CD4-positive, alpha-beta memory T cell (primary cell): ENCODE measurements at places on chromosomes 16 and 17.

DNA sequence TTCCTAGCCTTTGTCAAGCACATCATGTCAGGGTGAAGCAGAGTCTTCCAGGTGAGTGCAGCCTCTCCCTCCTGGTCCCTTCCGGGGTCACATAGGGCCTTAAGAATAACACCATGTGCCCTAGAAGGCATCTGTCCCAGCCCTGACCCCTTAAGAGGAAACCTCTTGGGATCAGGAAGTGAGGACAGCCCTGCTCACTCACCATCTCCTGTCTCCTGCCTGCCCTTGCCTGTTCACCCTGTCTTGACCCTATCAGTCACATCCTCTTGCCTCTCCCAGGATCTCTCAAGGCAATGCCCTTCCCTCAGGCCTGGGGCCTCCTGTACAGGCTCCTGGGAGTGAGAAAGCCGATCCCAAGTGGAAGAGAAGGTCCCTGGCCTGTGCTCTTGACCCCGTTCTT is 13.9 kb downstream of the MYL4 start:
- no peak for DNase-seq

- no peak for DNase-seq
These were observed 231.2 kb downstream of the CPPED1 start for GRCh38 chr16:12572316-12572985.

DNA sequence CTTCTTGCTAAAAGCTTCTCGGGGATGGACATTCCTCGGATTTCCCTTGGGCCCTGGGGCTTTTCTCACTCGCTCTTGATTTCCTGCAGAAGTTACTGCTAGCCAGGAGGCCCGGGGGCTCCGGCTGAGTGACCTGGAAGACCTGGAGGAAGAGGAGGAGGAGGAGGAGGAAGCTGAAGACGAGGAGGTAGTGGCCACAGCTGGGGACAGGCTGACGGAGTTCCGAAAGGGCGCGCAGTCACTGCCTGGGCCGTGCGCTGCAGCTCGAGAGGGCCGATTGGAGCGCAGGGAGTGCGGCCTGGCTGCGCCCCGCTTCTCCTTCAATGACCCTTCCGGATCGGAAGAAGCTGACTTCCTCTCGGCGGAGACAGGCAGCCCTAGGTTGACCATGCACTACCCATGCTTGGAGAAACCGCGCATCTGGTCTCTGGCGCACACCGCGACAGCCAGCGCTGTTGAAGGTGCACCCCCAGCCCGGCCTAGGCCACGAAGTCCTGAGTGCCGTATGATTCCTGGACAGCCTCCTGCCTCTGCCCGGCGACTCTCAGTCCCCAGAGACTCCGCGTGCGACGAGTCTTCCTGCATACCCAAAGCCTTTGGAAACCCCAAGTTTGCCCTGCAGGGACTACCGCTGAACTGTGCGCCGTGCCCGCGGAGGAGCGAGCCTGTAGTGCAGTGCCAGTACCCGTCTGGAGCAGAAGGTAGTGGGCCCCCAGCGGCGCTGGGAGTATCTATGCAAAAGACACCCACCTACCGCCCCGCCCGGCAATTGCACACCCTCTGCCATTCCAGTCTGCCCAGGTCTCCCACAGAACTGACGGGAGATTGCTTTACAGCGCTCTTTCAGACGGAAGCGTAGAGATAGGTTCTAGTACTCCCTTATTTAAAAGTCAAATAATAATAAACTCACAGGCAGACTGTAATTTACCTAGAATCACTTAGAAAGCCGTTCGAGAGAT is 4.9 kb downstream of the IRX6 start:
- no peak for DNase-seq

GRCh38 chr17:51445946-51446345 is 185.6 kb downstream of the UTP18 start:
- no peak for DNase-seq

DNA sequence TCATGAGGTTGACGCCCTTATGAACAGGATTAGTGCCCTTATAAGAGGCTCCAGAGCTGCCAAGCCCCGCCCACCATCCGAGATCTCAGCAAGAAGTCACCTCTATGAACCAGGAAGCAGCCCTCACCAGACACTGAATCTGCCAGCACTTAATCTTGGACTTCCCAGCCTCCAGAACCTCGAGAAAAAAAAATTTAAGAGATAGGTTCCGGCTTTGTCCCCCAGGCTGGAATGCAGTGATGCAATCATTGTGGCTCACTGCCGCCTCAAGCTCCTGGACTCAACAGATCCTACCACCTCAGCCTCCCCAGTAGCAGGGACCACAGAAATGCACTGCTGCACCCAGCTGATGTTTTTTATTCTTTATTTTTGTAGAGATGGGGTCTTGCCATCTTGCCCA is 22.5 kb upstream of the ADCY9 start:
- DNase-seq, result no peak

DNA sequence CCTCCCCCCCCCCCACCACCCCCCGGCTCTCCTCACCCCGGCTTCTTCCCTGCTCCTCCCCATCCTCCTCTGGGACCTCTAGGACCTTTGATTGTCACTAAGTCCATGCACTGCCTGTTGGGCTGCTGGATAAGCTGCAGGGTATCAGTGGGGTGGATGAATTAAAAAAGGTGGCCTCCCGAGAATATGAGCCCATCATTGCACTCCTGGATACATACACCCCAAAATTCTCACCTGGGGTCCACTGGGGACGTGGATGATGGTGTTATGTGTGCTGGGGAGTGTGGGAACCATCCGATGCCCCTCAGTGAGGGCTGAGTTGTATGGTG is 88.8 kb downstream of the IRF8 start:
- no peak for DNase-seq

GRCh38 chr17:79937391-79938335 is 98.0 kb downstream of the TBC1D16 start:
- DNase-seq, result no peak

GRCh38 chr17:2683912-2684311 is 27.7 kb downstream of the CLUH start:
- DNase-seq, result no peak

GRCh38 chr16:8669481-8669880 is 4.9 kb upstream of the ABAT start:
- no peak for DNase-seq

DNA sequence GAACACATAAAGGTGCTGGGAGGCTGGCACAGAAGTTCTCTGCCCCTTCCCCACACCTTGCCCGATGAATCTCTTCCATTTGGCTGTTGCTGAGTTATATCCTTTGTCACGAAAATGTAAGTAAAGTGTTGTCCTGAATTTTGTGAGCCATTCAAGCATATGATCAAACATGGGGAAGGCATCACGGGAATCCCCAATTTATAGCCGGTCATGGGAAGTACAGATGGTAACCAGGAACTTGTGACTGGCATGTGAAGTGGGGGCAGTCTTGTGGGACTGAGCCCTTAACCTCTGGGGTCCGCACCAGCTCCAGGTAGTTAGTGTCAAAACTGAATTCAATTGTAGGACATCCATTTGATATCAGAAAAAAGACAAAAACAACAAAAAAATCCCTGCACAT is 13.2 kb downstream of the TOM1L2 start:
- no peak for DNase-seq

DNA sequence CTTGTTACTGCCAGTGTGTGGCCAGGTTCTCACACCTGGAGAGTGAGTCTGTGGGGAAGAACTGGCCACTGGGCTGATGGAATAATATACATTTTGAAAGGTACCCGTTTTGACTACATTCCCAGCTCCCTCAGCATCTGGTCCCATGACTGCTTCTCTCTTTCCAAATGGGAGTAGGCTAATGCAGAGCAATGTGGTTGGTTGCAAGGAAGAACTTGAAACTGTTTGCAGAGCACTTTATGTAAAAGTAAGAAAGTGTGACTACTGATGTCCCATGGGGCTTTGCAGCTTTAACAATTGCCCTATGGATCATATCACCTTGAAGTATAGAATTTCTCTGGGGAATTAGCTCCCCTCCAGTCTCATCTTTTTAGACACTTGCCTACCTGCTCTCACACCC is 9.0 kb downstream of the KATNIP start:
- DNase-seq, result no peak

- DNase-seq, result no peak
These were observed 6.3 kb downstream of the TPPP3 start for GRCh38 chr16:67386861-67387455.

DNA sequence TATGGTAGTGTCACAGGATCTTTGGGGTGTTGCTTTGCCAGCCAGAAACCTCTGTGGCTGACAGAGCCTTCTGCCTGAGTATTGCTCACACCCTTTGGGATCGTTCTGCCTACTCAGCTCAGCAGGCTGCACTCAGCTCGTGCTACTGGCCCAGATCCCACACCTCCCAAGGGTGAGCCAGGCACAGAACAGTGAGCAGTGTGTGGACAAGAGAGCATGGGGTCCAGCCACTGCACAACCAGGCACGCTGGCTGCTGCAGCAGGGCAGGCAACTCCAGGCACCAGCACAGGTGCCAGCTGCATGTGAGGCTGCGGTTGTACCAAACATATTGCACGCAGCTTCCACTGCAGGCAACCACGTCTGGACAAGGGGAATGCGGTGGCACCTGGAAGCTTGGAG is 84.9 kb downstream of the CYB561 start:
- no peak for DNase-seq

DNA sequence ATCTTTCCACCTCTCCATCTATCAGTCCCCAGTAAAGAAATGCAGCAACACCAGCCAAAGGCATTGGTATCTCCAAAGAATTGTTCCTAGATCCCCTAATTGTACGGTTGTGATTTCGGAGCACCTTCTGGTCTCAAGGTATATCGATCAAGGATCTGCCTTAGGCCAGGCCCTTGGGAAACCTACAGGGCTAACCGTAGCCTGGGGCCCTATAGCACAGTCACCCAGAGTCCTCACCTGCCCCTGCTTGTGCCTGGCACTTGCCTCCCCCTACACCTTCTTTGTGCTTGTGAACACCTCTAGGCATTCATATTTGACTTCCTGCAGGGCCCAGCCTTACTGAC is 16.8 kb upstream of the AURKB start:
- no peak for DNase-seq

DNA sequence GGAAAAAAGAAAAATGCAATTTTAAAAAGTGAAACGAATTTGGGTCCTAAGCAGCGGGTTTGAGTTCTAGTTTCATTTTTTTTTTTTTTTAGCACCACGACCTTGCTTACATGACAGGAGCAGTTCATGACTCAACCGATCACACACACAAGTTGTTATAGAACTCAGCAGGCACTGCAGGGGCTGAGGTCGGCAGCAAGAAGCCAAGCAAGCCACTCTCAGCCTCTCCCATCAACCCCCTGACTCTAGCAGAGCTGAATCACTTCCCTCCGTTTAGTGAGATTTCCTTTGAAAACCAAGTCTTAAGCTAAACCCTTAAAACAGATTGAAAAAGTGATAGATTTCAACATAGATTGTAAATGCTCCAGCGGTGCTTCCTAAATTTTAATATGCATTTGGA is 520.8 kb downstream of the HAPSTR1 start:
- no peak for DNase-seq

GRCh38 chr16:47726031-47726675 is 265.0 kb downstream of the PHKB start:
- DNase-seq, result no peak

DNA sequence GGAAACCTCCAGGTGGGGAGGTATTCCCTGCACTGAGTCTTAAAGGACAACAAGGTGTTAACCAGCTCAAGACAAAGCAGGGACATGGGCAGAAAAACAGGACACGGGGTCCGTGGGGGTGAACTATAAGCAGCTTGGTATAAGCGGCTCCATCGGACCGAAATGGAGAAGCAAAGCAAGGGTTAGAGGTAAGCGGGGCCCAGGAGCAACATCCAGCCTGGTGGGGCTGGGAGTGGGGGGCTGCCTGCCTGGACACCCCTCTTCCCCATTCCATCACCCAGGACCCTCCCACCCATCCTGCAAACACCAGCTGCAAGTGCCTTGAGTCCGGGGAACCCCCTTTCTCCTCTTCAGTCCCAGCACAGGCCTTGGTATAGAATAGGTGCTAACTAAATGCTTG is 29.5 kb downstream of the MYH11 start:
- no peak for DNase-seq

DNA sequence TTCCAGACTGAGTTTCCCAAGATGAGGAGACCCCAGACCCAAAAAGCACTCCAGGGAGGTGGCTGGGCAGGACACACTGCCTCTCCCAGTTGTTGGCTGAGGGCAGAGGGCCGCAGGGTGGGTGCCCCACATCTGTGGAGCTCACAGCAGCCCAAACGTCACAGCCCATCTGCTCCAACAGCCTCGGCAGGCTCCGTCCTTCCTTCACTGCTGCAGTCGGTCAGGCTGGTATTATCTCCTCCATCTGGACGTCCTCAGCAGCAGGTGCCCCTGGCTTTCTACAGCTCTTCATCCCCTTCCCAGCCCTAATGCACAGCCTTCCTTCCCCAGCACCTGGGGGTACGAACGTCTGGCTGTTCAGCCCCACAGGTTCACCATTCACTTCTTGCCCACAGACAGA is 55.2 kb downstream of the PRMT7 start:
- DNase-seq, result no peak

GRCh38 chr16:70470927-70471341 is 16.5 kb downstream of the FCSK start:
- no peak for DNase-seq

DNA sequence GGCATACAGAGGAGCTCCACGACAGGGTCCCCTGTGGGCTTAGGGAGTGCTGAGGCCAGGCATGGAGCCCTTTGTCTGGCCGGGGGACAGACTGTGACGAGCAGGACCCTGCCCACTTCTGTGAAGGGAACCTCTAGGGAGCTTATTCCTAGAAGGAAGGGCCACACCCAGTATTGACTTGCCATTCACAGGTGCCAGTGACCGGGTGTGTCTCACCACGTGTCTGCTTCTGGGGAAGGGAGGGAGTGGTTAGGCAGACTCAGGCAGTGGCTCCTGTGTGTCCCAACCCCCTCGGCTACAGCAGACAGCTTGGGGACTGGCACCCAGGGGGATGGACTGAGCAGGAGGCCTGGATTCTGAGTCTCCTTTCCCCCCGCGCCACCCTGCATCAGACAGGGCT is 57.2 kb downstream of the SOCS1 start:
- no peak for DNase-seq

DNA sequence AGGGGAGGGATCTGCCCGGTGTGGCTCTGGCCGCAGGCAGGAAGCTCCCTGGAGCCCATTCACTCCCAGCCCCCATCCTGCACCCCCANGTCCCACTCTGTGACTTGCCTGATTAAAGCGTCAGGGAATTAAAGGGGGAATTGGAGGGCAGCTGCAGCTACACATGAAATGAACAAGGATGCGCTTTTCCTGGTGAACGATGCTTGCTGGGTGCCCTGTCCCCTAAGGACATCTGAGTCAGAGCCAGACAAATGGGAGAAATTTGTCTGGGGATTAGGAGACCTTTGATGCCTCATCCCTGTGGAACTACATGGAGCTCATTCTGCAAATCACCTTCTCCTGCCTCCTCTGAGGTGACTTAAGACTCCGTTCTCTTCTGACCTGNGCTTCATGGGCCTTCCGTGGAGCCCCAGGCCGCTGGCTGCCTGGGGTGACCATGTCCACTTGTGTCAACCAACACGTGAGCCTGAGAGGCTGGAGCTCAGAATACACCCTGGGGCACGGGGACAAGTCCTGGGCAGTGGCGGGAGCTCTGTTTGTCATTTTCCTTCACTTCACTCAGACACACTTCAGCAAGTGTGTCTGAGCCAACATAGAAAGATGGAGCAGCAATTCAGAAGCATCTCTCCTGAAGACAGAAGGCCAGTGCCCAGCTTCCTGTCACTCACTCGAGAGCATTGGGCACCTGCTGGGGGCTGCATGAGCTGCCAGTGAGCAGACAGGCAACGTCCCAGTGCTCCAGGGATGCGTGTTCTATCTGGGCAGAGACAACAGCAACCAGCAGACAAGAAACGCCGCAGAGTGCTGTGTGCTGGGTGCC is 54.1 kb downstream of the METRNL start:
- no peak for DNase-seq
